ENCODE measurements at places on chromosomes 7 and 10.
A peak's percentile ranks its signal among the peaks of the same experiment; 100 is the strongest.

GRCh38 chr7:6630007-6630849 lies 6.9 kb upstream of the ZNF316 start:
- no peak for DNase-seq

- peak; percentile 57 for DNase-seq
These were observed 35.5 kb downstream of the GRIFIN start for GRCh38 chr7:2440608-2441245.

- DNase-seq = peak; percentile 49
These were observed 341.4 kb upstream of the PODXL start for GRCh38 chr7:131897790-131898165.

- DNase-seq = peak; percentile 88
These were observed 128.9 kb downstream of the MTPAP start for GRCh38 chr10:30219971-30220751.

DNA sequence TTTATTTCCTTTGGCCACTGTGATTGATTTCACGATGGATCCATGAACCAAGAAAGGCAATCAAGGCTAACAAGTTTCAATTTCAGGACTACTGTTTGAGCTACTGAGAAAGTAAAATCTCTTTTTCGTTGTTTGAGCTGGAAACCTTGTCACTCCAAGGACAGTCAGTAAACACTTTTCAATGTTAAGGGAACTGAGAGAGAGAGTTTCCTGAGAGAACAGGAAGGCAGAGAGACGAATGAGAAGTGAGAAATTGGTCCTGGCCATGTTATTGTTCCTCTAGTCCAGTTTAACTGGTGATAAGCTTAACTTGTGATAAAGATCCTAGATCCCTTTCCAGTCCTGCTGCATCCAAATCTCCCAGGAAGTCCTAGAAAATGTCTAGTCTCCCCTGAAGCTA lies 909 bp upstream of the AKR1D1 start:
- no peak for DNase-seq

GRCh38 chr7:144527051-144527471 lies 123.6 kb upstream of the NOBOX start:
- peak; percentile 87 for DNase-seq

DNA sequence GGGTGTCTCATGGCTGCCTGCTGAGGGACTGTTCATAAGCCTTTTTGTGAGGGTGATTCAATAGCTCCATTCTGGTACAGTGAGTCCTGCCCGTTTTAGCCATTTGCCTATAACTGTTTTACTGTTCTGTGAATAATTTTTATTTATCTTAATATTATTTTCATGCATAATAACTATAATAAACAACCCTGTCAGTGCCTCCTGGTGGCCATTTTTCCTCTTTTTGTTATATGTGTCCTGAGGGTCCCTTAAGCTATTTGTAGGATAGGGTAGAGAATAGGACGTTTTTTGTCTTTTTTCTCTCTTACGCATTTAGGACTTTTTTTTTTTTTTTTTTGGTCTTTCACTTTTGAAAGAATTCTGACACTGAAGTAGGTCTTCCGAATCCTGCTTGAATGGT lies 2.9 kb downstream of the C1QL3 start:
- no peak for DNase-seq

GRCh38 chr10:128025951-128026350 lies 100.3 kb downstream of the MKI67 start:
- DNase-seq = no peak

GRCh38 chr7:96400518-96400917 lies 78.6 kb upstream of the SLC25A13 start:
- no peak for DNase-seq

- no peak for DNase-seq
These were observed 586.1 kb downstream of the INHBA start for GRCh38 chr7:41116817-41117216.

DNA sequence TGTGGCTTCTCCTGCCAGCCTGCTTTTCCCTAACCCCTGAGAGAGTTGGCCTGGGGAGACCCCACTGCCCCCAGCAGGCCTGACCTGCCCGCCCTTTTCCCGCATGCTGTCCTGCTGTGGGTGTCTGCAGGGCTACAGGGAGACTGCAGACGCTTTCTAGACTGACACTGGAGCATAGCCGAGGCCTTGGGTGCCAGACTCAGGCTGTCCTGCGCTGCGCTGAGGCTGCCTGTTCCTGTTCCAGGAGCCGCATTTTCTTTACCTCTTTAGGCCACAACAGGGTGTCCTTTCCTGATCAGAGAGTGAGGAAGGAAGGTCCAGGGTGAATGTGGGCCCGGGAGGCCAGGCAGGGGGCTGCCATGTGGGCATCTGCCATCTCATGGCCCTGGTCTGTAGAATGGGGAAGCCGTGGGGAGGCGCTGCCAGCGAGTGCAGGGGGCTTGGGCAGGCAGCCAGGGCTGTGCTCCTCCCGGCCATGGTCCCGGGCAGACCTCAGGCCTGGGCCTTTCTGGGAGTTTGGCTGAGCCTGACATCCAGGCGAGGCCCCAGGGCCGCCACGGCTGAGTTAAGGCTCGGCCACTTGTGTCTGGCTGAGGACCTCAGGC lies 3.6 kb downstream of the PWWP2B start:
- DNase-seq = peak; percentile 73

- no peak for DNase-seq
These were observed 15.0 kb upstream of the ARMC3 start for GRCh38 chr10:22912763-22913384.

GRCh38 chr10:36759141-36759805 lies 366.1 kb upstream of the ANKRD30A start:
- no peak for DNase-seq

DNA sequence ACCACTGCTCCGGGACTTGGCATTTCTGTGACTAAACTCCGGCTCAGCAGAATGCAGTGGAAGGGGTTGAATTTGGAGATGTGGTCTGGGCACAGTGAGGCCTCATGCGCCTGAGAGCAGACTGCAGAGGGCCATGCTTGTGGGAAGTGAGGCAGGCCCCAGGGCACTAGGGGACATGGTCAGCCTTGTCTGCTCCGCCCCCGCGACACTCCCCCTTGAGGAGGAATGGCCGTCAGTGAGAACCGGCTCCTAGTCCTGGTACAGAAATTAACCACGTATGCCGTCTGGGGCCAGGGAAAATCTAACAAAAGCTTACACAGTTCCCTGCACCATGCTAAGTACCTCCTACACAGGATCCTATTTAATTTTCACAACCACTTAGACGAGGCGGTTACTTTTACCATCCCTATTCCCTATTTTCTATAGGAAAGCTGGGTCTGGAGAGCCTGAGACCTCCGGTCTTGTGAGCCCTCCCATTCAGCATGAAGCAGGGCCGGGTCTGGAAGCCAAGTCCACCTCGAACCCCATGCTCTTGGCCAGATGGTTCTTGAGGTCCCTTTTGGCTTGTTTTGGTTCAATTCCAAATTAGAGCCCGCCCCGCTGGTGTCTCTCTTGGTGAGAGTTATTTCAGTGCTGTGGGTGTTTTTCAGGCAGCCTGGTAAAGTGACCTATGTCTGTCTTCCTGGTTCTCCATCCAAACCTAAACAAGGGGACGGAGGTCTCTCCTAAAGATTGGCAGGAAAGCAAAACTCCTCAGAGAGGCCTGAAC lies 87.7 kb upstream of the PITRM1 start:
- no peak for DNase-seq

- peak; percentile 54 for DNase-seq
These were observed 206 bp downstream of the UPF2 start for GRCh38 chr10:12042409-12042796.

DNA sequence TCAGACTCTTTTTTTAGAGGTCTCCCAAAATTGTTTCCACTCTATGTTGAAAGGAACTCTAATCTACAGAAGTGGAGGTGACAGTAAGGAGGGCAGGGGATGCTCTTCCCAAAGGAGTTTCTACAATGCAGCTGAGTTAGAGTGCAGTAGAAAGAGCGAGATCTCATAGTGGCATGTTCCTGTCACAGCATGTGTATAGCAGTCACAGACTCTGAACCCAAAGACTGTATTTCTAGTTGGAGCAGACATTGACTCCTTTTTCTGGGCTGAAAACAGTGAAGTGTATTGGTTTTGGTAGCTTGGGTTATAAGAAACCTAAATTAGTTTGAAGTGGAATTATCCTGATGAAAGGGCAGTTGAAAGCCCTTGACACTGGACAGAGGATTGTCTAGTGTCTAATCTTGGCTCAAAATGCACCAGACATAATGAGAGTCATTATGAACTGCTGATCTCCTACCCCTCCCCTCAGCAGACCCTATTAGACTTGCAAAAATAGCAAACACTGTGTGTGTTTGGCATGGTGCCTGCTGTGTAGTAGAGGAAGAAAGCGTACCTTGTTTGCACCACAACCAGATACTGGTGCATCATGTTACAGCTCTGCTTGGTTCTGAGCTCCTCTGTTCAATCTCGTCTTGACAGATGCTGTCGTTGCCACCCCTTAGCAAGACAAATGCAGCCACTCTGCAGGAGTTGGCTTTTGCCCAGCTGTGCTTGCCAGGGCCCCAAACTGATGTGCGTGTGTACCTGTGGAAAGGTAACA lies 336.0 kb downstream of the AUTS2 start:
- DNase-seq = no peak

GRCh38 chr7:1669954-1670893 lies at the start of gene ELFN1:
TSS of gene ELFN1 (plus strand) at chr7:1670277. CDS start at chr7:1744597, 74,320 bp downstream.
- DNase-seq = peak; percentile 78
